ENCODE measurements at places on chromosomes 5 and 9.

GRCh38 chr5:77230727-77231470 is 20.4 kb downstream of the PDE8B start:
- DNase-seq = no peak

DNA sequence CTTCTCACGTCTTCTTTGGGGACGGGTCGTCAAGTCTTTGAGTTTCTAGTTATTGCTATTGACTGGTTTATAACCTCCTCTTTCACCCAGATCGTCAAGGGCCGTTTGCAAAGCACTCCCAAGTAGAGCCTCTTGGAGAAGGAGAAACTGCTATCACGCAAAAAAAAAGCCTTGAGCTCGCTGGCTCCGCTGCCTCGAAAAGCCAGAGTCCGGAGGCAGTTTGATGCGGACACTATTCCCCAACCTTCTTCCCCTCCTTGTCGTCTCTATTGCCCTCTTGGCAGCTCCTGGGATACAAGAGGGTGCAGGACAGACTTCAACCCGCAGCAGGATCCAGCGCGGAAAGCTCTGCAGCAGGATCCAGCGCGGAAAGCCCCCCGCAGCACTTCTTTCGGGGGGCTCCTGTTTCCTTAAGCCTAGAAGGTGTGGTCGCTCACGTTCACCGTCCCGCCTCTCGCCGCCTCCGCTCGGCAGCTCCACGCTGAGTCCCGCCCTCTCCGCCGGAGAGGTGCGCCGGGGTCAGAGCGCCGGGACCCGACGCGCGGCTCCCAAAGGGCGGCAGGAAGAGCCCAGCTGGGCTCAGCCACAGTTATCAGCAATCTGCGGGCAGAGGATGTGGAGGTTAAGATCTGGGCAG is at the start of gene PCDHAC1:
PCDHAC1 (plus strand) TSS at position 494 of the 637 bp plus-strand sequence. CDS start 594 bp downstream, outside the sequence.
- DNase-seq = no peak

DNA sequence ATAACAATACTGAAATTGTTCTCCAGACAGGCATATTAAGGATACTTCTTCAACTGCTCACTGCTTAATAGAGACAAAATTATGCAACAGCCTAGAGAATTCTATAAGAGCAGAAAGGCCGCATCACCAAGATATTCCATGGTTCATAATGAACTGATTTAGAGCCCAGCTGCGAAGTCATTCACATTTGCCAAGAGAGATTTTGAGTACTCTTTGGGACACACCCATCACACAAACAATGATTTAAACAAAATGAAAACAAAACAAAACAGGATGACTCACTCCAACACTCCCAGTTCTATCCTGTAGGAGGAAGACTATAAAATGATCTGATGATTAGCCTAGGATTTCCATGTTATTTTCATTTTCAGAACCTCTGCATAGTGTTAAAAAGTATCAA is 145.7 kb upstream of the GNA14 start:
- DNase-seq = no peak

DNA sequence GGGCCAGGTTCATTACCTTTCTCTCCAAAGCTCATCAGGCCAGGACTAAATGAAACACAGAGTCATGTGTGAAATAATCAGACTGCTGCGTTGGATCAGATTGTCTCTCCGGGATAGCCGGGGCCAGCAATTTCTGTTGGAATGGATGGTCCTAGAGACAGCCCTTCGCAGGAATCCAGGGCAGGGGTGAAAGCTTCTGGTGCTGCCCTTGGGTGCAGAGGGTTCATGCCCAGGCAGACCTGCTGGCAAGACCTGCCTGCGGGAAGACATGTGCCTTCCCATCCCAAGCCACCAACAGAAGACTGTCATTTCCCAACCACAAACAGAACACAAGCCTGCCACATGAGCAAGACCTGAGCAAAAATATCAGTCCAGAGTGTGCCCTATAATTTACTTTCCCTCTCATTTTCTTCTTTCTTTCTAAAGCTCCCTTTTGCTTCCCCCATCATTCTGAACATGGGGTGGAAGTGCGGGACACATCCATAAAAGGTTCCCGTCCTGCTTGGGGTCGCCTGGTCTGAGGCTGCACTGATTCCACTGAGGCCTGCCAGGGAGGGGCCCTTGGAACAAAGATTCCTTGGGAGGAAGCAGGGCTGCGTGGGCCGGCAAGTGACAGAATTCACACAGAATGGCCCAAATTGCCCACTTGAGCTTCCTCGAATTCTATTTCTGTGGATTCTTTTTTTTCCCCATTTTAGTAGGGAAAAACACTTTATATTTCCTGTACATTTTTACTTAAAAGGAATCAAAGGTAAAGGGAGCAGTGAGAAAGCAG is 57.3 kb downstream of the UBE2QL1 start:
- DNase-seq = no peak

GRCh38 chr9:113471566-113471965 is 8.0 kb downstream of the RGS3 start:
- no peak for DNase-seq

GRCh38 chr9:116700882-116701865 is 14.1 kb downstream of the TRIM32 start:
- DNase-seq = no peak

GRCh38 chr9:136876476-136876875 is 9.8 kb upstream of the TRAF2 start:
- no peak for DNase-seq

GRCh38 chr5:139438707-139439012 is 665 bp downstream of the DNAJC18 start:
- DNase-seq = no peak

DNA sequence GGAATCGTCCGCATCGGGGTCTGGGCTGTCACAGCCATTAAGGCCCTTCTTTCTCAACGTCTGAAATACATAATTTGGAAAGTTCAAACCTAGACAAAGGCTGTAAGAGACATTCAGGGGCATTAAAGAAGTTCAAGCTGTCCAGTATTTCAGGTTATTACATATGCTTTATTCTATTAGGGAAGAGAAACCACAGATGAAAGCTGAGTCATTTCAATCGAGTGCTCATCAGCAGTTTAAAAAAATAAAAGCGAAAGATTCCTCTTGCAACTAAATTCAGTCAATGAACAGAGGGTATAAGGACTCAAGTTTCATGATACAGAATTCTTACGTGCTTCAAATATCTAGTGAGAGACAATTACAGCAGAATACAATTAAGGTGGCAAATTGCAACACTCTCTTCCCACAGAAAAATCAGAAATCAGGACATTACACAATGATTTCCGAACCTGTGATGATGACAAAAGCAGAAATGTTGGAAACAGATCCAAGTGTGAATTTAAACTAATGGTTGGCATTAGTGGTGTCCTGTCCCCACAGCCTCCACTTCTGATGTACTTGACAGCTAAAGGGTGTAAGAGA is 121.6 kb downstream of the MEF2C start:
- no peak for DNase-seq
